ENCODE measurements at places on chromosomes 1 and 21.

DNA sequence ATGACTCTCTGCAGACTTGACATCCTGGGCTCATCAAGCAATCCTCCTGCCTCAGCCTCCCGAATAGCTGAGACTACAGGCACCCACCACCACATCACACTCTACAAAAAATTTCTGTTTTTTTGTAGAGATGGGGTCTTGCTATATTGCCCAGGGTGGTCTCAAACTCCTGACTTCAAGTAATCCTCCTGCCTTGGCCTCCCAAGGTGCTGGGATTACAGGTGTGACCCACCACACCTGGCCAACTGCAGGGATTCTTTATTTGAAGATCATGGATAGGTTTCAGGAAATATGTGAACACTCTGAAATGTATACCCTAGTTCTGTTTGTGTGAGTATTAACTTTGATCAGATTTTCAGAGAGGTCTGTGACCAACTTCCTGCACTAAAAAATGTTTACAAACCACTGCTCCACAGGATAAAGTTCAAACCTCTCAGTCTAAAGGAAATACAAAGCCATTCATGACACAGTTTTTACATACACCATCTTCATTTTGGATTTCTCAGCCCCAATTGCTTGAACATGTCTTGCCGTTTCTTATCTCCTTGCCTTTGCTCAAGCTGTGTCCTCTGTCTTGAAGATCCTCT, 252.3 kb upstream of the FGGY start:
- DNase-seq: no peak

GRCh38 chr1:99674115-99675064, 28.5 kb downstream of the PALMD start:
- DNase-seq: no peak

DNA sequence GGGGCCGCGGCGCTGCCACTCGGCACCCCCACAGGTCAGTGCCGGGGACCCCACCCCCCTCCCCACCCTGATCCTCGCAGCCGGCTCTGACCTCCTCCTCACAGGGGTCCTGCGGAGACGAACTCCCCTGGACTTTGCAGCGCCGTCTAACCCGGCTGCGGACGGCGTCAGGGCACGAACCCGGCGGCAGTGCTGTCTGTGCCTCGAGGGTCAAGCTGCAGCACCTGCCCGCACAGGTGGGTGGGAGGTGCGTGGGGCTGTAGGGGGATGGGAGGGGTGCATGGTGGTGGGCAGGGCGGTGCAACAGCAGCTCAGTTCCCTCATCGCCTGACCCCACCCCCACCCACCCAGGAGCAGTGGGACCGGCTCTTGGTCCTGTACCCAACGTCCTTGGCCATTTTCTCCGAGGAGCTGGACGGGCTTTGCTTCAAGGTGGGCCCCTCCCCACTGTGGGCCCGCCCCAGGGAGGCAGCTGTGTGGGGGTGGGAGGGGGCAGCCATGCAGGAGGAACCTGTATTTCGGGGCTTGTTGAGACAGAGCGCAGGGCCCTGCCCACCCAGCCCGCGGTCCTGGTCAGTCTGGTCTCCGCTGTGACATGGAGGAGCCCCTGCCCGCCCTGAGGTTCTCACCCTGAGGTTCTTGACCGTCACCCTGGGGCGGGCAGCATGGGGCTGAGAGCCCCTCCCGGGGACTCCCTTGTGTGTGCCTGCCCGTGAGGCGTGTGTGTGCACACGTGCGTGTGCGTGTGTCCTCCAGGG, 4.9 kb downstream of the PLEKHN1 start:
- DNase-seq: no peak

DNA sequence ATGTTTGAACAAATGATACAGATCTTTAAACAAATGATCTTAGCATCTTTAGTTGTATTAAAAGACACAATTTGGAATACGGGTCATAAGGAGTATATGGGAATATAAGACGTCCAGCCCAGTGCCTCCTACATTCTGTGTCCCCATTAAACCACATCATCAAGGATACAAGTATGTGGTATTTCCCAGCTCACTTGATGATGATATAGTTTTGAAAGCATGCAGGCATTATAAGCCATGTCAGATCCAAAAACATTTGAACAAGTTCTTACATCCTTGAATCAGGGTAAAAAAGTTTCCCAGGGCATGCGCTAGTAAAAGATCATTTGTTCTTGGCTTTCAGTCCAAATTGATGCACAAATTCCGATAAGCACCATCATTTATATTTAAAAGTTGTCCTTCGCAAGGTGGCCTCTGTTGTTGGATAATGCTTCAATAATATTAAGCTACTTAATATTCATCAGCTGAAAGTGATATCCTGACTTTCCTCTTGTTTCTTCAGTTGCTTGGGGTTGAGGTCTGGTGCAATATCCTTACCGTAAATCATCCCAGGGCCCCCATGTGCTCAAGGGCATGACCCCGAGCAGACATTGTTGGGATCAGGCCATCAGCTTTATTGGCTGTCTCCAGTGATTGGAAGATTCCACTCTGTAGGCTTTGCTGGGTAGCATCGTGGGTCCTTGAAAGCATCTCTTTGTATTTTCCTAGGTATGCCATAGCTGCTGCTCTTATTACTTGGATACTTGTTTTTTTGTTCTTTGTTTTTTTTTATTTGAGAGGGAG, 61.8 kb downstream of the CENPF start:
- no peak for DNase-seq

GRCh38 chr1:203114202-203114601, 13.3 kb upstream of the ADORA1 start:
- DNase-seq: no peak

DNA sequence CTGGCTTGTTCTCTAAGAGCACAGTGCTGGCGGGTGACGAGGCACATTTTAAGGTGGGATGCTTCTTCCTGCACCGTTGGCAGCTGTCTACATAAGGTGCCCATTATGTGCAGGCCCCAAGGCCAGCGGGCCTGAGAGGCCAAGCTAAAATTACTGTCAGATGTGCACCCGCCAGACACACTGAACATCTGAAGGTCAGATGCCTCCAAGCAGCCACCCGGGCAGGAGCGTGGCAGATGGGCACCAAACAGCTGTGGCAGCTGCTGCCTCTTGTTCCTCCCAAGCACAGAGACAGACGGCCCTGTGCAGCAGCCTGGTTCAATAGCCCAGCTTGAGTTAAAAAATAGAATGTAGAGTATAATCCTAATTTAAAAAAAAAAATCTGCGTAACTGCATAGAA, 211.9 kb upstream of the EDN2 start:
- no peak for DNase-seq

DNA sequence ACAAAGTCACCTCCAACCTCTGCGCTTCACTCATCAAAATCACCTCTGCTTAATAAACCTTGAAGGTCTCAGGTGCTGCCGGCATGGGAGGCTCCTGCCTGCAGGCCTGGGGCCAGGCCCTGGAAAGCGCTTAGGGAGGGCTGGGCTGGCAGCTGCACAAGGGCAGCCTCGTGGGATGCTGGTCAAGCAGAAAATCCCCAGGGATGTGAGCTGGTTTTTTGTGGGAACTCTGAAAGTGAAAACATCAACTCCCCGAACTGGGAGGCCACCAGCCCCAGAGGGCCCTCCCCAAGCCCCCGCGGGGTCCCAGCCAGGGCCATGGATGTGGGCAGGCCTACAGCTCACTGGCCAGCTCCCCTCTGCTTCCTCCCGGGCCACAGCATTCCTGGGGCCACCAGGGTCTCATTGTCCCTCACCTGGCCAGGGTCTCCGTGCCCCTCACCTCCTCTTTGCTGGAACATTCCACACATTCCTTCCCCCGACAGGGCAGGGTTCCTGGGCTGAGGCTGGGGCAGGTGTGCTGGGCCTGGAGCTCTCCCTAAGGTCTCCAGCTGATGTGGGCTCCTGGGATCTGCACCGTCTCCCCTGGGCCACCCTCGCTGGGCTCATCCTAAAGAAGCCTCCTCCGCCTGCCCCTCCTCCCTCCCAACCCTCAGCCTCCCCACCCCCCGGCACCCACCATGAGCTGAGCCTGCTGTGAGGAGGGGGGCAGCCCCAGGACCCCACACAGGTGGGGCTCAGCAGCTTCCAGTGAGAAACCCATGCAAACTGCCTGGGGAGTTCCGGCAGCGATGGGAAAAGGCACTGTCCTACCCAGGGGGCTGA, 36.0 kb upstream of the POFUT2 start:
- DNase-seq: no peak

GRCh38 chr1:98675282-98675681, 13.8 kb downstream of the SNX7 start:
- no peak for DNase-seq

DNA sequence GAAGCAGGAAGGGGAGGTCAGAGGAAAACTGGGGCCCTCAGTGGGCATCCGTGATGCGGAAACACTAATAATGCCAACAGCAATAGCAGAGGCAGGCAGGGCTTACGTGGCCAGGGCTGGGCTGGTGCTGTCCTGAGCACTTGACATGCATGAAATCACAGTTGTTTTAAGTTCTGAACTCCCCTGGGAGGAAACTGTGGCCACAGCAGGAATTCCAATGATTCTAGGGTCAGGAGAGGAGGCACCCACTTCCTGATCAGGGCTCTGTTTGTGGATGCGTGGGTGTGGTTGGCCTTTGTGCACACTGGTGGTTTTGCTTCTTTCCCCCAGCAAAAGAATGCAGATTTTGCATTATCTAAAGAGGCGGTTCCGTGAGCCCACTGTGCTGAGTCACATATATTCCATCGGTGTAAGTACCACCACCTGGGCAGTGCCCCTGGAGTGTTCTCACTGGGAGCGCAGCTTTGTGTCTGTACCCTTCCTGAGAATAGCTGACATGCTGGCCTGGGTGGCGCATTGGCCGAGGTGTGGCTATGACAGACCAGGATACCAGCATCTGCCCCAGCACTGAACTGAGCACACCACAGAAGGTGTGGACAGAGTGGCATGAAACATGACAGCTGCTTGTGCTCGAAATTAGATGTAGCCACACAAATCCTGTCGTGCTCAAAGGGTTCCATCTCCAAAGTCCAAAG, 71.0 kb downstream of the PDE9A start:
- no peak for DNase-seq

DNA sequence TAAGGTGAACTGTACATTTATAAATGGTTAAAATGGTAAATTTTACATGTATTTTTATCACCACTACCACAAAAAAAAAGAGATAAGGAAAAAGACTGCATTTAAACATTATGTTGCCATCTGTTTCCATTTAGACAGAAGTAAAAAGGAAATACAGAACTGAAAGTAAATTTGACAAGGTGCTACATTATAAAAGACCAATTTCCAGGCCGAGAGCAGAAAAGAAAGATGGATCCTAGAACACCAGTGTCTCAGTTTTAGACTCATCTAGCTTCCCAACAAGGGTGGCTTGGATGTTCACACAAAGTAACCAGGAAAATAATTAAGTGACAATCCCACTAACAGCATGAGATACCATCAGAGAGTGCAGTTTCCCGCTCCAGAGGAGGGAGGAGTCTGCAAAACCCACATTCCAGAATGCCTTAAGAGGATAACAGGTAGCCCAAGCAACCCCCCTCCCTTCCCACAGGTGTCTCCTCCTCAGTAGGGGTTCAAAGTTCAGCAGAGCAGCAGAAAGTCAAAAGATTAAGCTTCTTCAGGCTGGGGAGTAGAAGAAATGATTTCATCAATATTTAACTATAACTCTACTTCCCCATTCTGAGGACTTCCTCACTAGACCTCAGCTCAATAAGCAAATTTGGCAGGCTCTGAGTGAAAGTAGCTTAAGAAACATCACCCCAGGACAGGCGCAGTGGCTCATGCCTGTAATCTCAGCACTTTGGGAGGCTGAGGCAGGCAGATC, 11.8 kb downstream of the TPM3 start:
- no peak for DNase-seq

Measured in activated T-helper 1 cell treated with anti-CD3 and anti-CD28 coated beads, Interleukin-12 subunit alpha, Interleukin-12 subunit beta, Interleukin-2, Interleukin-4 antibody, amounts not matched to agents 30 ng/mL and 10 ng/mL and 1 ng/mL, durations not matched to agents 14 hours and 24 hours and 36 hours (primary cell).